ENCODE measurements at places on chromosomes 7 and 10.

- no peaks in the 10 kb centered on the region for H3K27me3 ChIP-seq
- H3K4me1 ChIP-seq = peaks cover under 1% of the 10 kb centered on the region
- H3K27ac ChIP-seq = no peak overlapping the region
- no peaks in the 10 kb centered on the region for H3K36me3 ChIP-seq
These were observed 81.1 kb upstream of the CPXM2 start for GRCh38 chr10:123972481-123973401.

GRCh38 chr7:82204694-82205093 is 238.9 kb downstream of the CACNA2D1 start:
- H3K27ac ChIP-seq = peak overlapping the region; percentile 80
- H3K4me3 ChIP-seq = no peak overlapping the region
- DNase-seq = peak; percentile 90
- H3K36me3 ChIP-seq = no peaks in the 10 kb centered on the region
- H3K27me3 ChIP-seq = no peaks in the 10 kb centered on the region

DNA sequence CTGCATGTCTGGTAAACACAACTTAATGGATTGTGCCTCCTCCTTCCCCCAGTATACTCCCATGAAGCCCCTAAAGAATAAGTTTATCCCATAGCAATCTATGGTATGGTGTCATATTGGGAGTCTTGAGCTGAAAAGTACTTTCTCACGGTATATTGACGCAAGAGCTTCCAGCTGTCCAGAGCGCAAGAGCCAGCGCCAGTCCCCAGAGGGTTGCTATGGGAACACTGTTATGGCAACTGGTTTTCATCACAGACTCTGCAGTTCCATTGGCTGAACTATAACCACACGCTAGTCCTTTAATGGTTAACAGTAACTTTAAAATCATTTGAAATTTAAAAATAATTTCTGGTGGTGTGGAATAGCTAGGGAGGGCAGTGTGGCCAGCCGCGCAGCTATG is 46.9 kb downstream of the PRPF18 start:
- no peaks in the 10 kb centered on the region for H3K27me3 ChIP-seq
- H3K27ac ChIP-seq = peak overlapping the region; percentile 68
- peaks cover 2% of the 10 kb centered on the region for H3K36me3 ChIP-seq
- DNase-seq = peak; percentile 69
- H3K4me3 ChIP-seq = no peak overlapping the region
- peaks cover 11% of the 10 kb centered on the region for H3K4me1 ChIP-seq

DNA sequence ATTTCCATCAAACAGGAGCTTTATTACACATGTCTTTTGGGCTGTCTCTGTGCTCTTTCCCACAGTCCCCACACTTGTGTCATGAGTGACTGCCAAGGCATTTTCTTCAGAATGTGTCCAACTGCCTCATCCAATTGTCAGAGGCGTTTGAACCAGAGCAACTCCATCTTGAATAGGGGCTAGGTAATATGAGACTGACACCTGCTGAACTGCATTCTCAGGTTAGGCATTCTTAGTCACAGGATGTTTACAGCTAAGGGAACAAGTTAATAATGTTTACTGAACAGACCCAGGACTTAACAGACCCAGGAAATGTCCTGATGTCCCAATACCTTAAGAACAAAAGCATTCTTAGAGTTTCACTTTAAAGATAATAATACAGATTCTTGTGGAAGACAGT is 595.5 kb downstream of the REEP3 start:
- no peak overlapping the region for H3K4me3 ChIP-seq
- no peak for DNase-seq
- no peak overlapping the region for H3K27ac ChIP-seq
- no peaks in the 10 kb centered on the region for H3K27me3 ChIP-seq
- H3K4me1 ChIP-seq = no peaks in the 10 kb centered on the region

- no peaks in the 10 kb centered on the region for H3K4me1 ChIP-seq
- DNase-seq = peak; percentile 30
- no peaks in the 10 kb centered on the region for H3K27me3 ChIP-seq
These were observed 116.5 kb downstream of the ATXN7L1 start for GRCh38 chr7:105759670-105760550.

DNA sequence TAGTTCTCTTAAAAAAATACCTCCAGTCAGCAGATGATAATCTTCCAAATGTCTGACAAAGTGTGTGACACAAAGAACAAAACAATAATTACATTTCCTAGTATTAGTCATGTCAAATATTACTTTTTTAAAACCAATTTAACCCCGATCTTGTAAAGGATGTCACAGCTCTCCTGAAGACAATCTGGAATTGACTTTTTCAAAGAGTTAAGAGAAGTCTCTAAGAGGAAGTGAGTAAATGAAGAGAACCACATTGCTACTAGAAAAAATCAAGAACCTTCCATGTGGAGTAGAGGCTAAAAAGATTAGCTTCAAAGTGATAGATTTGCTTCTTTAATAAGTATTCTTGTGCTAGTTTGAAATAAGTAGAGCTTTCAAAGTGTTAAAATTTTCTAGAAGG is 218.2 kb upstream of the IMMP2L start:
- H3K36me3 ChIP-seq = peaks cover 32% of the 10 kb centered on the region
- DNase-seq = no peak
- H3K4me1 ChIP-seq = no peaks in the 10 kb centered on the region
- no peaks in the 10 kb centered on the region for H3K27me3 ChIP-seq
- H3K4me3 ChIP-seq = no peak overlapping the region

DNA sequence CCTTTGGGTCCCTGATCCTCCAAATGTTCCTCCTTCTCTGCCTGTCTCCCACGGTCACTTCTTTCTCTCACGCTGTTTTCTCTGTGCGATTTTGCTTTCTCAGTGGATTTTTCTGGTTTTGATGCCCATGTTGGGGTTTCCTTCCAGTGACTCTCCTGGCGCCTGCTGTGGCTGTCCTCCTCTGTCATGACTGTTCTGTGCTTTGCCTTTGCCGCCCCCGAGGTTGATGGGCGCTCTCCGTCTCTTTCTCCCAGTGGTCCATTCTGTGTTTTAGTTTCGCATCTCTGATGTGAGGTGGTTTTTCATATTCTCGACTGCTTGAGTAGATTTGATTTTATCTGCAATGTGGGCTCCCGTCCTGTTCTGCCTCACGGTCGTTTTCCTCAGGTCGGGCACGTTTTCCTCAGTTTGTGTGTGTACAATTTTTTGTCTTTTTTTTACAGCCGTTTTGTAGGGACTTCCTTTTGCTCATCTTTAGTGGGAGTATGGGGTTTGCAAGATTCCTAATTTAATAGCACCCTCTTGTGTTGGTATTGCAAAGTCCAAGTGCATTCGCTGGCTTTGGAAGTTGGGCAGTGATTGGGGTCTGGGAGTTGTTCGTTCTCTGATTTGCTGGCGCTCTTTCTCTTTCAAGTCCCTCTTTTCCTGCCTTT is 100.0 kb downstream of the INPP5A start:
- H3K4me1 ChIP-seq = peaks cover 30% of the 10 kb centered on the region
- DNase-seq = peak; percentile 5
- H3K27me3 ChIP-seq = no peaks in the 10 kb centered on the region
- H3K4me3 ChIP-seq = no peak overlapping the region
- H3K36me3 ChIP-seq = no peaks in the 10 kb centered on the region
- H3K27ac ChIP-seq = no peak overlapping the region

DNA sequence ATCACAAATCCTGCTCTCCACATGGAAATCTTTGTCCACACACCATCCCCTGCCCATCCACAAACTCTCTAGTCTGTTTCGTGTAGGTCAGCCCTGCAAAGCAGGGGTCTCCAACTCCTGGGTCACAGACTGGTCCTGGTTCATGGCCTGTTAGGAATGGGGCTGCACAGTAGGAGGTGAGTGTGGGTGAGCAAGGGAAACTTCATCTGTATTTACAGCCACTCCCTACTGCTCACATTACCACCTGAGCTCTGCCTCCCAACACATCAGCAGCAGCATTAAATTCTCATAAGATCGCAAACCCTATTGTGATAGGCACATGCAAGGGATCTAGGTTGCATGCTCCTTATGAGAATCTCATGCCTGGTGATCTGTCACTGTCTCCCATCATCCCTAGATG is 242.1 kb downstream of the FGFR2 start:
- no peak overlapping the region for H3K4me3 ChIP-seq
- no peak overlapping the region for H3K27ac ChIP-seq
- DNase-seq = no peak
- H3K27me3 ChIP-seq = no peaks in the 10 kb centered on the region

DNA sequence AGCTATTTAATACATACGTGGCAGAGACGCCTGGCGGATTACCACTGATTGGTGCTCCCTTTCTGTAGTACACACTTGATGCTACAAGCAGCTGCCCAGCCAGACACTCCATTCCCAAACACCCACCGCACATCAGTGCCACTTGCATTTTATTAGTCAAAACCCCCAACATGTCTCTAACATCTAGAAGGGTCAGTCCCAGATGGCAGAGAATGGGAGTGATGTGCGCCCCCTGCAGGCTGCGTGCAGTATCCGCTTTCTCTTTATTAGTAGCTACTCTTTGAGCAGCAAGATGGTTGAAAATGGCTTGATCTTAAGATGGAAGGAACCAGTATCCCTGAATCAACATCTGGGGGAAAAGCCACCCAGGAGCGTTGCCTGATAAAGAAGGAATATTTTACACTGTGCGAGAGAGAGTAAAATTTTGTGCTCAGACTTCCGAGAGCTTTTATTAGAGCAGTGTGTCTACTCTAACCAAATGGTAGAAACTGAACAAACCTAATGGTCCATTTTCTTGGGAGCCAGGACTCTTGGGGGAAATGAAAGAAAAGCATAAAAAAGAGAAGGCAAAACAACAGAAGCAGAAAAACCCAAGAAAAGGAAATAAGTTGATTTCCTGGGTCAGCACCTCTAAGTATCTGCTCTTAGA is 78.3 kb downstream of the ST8SIA6 start:
- no peaks in the 10 kb centered on the region for H3K4me1 ChIP-seq
- no peak overlapping the region for H3K4me3 ChIP-seq
- no peak for DNase-seq

DNA sequence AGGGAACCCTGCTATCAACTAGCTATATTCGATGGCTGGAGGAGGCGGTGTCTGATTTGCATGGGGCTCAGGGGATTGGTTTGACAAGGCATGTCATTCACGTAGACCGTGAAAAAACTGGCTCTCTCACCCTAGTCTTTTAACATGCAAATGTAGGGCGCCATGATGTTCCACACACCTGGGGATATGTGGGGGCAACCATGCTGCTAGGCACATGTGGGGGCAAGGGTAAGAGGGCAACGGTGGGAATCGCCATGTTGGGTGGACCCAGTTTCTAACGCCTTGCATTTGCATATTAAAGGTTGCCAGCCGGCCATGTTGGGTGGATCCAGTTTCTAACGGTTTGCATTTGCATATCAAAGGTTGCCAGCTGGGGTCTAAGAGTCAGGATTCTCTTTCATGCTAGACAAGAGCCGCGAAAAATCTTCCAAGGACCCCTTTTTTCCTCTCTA is 419.2 kb upstream of the NFE2L3 start:
- H3K27ac ChIP-seq = no peak overlapping the region
- no peak overlapping the region for H3K4me3 ChIP-seq
- H3K27me3 ChIP-seq = no peaks in the 10 kb centered on the region
- H3K4me1 ChIP-seq = no peaks in the 10 kb centered on the region

DNA sequence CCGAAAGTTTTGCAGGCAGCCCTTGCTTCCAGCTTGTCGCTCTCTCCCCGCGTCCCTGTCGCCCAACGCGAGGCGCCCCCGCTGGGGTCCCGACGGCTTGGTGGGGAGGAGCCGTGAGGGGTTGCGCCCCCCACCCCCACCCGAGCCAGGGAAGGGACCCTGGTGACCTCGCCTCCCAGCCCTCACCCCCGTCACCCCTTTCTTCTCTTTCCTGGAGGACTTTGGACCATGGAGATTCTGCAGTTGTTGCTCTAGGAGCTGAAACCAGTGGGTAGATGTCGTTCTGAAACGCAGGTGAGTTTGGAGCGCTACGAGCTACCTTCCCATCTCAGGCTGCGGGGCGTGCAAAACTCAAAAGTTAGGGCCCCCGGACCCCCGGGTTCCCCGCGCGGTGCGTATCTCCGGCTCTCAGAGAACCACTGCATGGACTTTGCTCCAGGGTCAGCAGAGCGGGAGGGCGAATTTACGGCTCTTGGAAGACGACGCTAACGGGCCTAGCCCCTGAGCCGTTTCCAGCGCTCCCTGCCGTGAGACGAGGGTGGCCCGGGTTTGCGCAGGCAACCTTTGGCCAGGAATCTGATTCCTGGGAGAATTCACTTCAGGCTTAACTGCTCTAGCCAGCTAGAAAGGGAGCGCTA is 684 bp upstream of the ATXN7L1 start:
- H3K27me3 ChIP-seq = no peaks in the 10 kb centered on the region
- H3K4me3 ChIP-seq = peak overlapping the region; percentile 81
- DNase-seq = peak; percentile 39

GRCh38 chr10:7409732-7410168 is 1.1 kb downstream of the SFMBT2 start:
- H3K4me1 ChIP-seq = peaks cover 16% of the 10 kb centered on the region
- DNase-seq = no peak
- no peaks in the 10 kb centered on the region for H3K36me3 ChIP-seq
- H3K27ac ChIP-seq = peak overlapping the region; percentile 81
- no peaks in the 10 kb centered on the region for H3K27me3 ChIP-seq

DNA sequence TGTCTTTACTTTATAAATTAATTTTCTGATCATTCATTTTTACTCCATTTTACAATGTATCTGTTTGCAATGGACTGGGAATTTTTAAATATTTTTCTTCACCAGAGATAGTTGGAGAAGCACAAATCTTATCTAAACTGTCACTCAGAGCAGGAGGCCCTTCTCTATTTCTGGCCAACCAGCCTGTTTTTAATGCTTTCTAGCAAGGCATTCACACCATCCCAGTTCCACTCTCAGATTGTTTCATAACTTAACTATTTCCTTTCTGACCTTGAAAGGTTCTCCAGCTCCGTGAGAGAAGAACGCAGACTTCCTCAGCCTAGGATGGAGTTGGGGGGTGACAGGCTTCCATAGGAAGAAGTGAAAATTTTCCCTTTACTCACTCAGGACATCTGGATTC is 155.8 kb downstream of the SKIDA1 start:
- H3K27me3 ChIP-seq = no peaks in the 10 kb centered on the region
- no peak overlapping the region for H3K4me3 ChIP-seq
- no peaks in the 10 kb centered on the region for H3K4me1 ChIP-seq
- H3K27ac ChIP-seq = no peak overlapping the region
- DNase-seq = no peak

DNA sequence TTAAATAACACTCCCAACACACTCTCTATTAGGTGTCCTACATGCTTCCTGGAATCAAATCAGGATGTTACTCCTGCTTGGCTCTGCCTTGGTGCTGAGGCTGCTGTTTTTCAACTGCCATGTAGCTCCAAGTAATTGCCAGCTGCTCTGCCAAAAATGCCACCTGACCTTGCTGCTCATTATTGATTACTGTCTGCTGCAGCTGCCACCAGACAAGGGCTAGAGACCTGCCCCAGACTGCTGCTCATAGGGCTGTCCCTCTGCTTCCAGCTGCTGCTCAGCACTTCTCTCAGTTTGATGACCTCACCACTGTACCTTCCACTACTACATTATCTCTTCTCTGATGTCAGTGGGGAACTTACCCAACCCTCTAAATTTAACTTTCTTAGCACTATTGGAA is 102.5 kb downstream of the PCLO start:
- H3K4me3 ChIP-seq = no peak overlapping the region
- no peak overlapping the region for H3K27ac ChIP-seq
- no peaks in the 10 kb centered on the region for H3K36me3 ChIP-seq
- H3K27me3 ChIP-seq = no peaks in the 10 kb centered on the region
